ENCODE measurements at places on chromosomes 3 and 15.

GRCh38 chr3:142875583-142876207 lies 13.2 kb downstream of the PCOLCE2 start:
- DNase-seq = no peak

DNA sequence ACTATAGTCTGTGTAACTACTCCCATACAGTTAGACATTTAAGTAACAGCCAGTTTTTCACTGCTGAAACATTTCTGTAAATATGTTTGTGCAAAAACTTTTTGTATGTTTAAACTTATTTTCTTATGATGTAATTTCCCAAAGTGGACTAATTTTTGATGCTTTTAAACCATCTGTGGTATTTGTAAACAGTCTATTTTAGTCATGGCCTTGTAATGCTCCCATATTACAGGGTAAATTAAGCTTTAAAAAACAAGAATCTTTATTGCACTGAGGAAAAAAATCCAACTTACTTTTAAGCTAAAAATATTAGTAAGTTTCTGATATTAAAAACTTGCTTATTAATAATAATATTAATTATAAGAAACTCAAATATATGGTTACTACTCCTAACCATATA lies 13.5 kb downstream of the CCDC14 start:
- no peak for DNase-seq

- DNase-seq = no peak
These were observed 89.1 kb downstream of the LIPC start for GRCh38 chr15:58520936-58521292.

DNA sequence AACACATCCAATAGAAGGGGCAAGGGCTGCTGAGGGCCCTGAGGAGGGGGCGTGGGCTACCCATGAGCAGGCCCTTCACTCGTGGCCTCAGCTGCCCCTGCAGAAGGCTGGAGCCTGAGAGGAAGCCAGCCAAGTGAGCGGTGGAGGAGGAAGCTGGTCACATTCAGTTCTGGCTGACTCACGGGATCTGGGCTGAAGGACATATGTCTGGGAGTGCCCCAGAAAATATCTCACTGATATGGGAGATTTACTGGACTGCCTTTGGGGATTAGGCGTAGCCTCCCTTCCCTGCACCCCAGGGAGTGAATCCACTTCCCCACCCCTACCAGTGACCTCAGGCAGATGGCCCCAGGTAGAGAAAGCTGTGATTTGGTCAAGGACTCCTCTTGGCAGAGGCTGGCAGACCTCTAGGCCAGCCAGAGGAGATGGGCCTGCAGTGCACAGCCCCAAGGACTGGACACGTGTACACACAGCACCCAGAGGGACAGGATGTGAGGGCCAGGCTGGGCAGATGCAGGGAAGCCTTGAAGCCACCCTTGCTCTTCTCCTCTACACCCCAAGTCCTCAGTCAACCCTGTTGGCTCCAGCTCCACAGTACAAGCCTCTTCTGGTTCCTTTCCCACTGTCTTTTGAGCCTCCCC lies 14.2 kb upstream of the ANKDD1A start:
- DNase-seq = peak; percentile 74
